ENCODE measurements at places on chromosomes 6 and 20.

DNA sequence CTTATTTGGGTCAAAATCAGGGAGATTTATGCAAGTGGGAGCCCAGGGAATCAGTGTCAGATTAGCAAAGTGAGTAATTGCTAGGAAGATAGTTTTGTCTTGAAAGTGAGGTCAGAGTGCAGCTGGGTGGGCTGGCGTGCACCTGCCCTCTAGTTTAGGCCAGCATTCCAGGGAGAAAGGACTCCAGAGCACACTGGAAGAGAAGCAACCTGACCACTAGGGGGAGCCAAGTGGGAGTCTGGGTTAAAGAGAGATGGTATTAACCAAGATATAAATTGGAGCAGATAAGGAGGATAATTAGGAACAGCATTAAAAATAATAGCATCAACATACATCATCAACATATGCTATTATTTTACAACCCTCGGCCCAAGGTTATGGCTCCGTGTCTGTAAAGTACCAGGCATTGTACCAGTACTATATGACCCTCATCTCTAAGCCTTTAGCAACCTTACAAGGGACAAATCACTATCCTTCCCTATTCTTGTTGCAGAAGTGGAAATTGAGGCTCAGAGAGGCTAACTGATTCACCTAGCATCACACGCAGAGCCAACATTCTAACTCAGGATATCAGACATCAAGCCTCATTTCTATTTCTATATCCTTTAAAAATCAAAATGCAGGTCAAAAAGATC is 57.8 kb downstream of the SLC2A10 start:
- no peak for DNase-seq

- no peak for DNase-seq
Measured at GRCh38 chr20:3798908-3799248, 2.8 kb downstream of the CDC25B start.

- no peak for DNase-seq
Measured at GRCh38 chr6:78436335-78436734, 431.0 kb upstream of the IRAK1BP1 start.

- no peak for DNase-seq
Measured at GRCh38 chr6:10256113-10256690, 158.7 kb downstream of the TFAP2A start.

GRCh38 chr6:111080698-111081097 is 6.6 kb upstream of the SLC16A10 start:
- DNase-seq: no peak

DNA sequence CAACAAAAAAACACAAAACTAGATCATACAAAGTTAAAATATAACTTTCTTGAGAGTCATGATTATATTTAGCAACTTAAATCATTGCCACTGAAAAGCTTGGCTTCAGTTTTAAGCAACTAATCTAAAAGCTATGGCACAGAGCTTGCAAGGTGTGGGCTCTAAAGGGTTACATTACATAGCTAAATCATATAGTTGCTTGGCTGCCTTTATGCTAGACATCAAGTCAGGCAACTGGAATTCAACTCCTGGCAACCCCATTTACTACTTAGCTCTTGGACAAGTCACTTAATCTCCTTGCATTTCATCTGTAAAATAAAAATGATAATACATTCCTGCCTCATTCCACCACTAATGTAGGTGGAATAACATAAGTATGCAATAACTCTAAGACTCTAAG is 40.9 kb upstream of the GCM1 start:
- no peak for DNase-seq

DNA sequence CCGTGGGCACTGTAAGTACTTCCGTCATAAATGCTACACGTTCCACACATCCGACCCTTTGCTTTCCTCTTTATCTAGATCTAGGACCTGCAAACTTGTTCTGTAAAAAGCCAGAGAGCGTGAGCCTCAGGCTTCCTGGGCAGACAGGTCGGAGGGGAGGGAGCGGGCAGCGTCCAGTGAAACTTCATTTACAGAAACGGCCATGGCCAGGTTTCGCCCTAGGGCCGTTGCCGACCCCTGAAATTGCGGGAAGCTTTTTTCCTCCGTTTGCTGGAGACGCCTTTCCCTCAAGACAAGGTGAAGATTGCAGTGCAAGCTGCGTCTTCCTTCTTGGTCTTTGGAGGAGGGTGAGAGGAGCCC is 155.4 kb downstream of the DLL1 start:
- DNase-seq: no peak

DNA sequence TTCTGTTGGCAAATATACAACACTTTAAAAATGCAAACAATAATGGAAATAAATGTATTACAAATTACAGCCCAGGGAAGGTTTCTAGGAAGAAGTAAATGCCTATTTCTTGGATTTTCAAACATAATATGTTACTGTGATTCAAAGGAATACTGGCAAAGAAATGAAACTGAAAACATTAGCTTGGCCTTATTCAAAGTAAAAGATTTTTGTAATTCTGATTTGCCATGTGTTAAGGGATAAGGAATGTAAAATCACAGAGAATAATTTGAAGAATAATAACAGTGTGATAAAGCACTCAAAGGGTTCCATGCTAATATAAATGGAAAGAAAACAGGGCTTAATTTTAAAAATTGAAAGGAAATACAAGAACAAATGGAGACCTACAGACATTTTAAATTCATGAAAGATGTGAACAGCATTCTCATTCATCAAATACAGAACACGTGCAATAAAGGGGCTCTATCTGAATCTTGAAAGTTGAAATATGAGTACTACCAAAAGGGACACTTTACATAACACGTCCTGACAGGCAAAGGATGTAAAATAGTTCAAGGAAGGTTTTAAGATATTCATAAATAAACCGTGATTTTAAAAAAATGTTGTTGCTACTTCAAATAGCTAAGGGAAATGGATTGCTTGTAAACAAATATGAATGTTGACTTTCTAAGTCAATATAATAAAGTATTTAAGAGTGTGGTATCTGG is 138.1 kb downstream of the RFPL4B start:
- no peak for DNase-seq

DNA sequence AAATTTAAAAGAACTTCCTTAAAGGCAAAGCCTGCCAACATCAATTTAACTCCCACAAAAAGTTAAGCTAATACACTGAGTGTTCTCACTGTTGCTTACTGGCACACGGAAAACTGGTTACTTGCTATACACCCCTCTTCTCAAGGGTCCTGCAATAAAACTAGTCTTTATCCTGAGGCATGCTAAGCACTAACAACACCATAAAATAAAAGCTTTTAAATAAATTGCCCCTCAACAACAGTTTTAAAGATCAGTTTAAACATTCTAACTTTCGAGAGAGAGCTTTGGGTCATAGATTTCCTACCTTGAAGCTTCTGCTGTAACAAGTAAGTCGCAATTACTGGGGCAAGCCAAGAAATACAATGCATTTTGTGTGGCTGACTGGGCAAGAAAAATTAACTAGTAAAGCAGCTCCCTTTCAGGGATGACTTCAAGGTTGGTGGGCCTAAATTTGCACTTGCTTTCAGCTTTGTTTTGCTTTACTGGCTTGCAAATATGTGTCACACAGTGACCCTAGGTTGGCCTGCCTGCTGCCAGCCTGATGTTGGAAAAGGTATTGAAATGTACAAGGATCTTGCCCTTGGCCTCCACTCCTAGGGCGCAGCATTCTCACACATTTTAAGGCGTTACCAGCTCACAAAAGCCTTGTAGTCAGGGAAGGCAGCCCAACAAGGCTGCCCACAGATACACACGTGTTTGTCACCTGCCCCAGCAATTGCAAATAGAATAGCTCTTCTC is 4.0 kb upstream of the HEY2 start:
- DNase-seq: no peak

Measured in cortex of kidney (tissue), 1 donor.